OCI-LY7 (cell line): ENCODE measurements at places on chromosomes 2 and 18. TPM values are rescaled to one million over a fixed set of nuclear protein-coding genes. Genes with fewer than 3 reads are reported as not detected.

DNA sequence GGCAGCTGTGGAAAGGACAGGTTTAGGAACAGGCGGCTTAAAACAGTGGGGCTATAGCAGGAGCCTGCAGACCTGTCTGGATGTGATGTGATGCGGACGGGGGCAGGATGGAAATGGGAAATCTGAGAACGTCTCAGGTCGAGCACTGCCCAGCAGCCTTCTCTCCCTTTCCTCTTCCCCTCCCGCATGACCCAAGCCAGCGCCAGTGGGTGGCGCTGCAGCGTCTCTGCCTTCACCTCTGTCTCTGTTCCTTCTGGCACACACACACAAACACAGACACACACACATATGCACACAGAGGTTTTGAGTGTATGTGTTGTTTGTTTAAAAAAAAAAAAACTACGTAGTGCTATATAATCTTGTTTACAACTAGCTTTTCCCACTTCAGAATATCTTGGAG, 82.0 kb upstream of the SLC66A3 start:
- peak; percentile 8 for DNase-seq

ASPRV1 gene
- total RNA-seq = 0.77 and 1.3 TPM in 2 replicates

OTOS gene
- not detected in 2 replicates for total RNA-seq

GRCh38 chr2:15975676-15976075, 35.3 kb downstream of the MYCN start:
- DNase-seq = no peak

GALR1 gene
- not detected in 2 replicates for total RNA-seq

CD226 gene
- total RNA-seq = 0.25 TPM in 1 of 2 replicates, not detected in the other

DNA sequence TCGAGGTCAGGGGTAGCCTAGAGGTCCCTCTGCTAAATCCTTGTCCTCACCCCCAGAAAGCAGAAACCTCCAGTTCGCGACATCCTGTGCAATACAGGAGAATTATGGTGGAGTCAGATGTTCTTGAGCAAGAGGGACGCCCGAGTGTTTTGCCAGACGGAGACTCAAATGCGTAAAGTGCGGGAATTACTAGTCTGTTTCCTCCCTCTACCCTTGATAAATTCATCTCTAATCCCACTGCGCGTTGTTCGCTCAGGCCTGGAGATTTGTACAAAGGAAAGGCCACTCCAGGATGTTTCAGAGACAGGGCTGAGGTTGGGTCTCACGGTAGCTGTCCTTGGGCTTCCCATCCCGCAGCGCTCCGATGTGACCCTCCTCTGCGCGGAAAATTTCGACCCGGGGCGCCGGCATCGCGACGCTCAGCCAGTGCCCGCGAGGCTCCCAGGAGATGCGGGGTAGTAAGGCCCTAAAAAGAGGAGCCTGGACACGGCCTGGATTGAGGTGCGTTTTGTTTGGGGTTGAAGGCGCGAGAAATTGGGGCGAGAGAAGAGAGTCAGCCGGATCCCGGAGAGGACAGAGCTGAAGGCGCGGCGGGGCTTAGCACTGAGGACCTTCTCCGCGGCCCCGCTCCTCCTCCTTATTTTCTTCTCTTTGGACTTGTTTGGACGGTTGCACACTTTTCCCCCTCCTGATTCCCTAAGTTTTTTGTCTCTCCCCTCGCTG, 2.6 kb upstream of the NEUROD1 start:
- DNase-seq = no peak

DNA sequence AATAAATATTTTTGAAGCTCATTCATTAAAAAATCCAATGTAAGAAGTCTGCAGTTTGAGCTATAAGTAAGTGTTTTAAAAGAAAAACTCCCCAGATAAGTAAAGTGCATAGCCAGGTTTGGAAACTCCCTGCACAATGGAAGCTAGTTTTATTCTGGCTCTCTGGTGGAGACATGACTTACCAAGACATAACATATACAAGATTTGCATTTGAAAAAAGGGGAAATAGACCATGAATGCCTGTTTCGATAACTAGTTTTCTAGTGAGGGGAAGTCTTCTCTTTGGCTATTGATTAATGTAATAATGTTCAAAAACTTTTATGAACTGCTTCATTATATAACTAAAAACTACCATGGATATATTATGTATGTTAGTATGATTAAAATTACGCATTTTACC, 435.2 kb downstream of the ARHGAP15 start:
- no peak for DNase-seq

RGPD3 gene
- not detected in 2 replicates for total RNA-seq

FASTKD2 gene
- 19.0 and 20.9 TPM in 2 replicates for total RNA-seq

GRCh38 chr2:23624378-23624777, 239.4 kb downstream of the KLHL29 start:
- peak; percentile 23 for DNase-seq

RSAD2 gene
- not detected in 2 replicates for total RNA-seq

ALLC gene
- not detected in 2 replicates for total RNA-seq

- no peak for DNase-seq
Observed at GRCh38 chr2:159573846-159574606, 42.3 kb downstream of the BAZ2B start.

DNA sequence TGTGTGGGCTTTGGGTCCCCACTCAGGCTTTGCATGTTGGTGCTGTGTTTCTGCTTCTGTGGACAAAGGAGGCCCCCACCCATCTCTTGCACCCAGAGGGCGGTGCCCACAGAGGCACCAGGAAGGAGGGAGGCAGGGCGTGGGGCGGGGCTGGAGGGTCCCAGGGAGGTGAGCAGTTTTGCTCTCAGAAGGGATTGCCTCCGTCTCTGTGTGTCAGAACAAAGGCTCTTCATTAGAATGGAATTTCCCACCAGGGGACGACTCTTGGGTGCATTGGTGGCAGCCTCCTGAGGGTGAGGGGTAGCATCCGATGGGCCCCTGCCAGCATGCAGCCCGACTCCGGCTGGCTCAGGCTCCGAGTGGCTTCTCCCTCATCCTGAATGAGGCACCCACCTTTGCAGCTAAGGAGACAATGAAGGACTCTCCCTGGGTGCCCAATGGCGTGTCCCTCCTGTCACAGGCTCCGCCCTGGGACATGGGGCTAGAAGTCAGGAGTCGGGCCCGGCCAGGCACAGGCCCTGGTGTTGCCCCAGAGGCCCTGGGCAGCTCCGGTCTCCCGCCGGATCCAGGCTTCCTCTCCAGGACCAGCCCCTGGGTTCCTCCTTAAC, 7.0 kb upstream of the ERFE start:
- DNase-seq = no peak

DNA sequence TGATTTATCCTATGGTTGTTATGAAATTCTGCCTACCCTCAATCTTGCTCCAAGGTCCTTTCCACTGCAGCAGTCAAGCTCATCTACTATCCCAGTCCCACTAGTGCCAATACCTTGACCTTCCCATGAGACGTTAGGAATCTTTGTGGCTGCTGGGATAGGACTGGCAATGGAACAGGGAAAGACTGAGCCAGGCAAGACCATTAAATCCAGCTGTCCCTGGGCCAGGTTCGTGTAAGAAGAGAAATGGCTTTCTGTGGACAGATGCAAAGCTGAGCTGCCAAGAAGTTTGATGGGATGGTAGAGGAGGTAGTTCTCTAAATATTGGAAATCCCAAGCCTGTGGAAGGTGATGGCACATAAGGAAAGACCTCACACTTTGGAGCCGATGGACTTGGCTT, 50.1 kb upstream of the TMEM17 start:
- DNase-seq = no peak

RASGRP3 gene
- total RNA-seq = 8.7 and 11.2 TPM in 2 replicates

GPR155 gene
- total RNA-seq = 0.96 and 1.9 TPM in 2 replicates

- no peak for DNase-seq
Observed at GRCh38 chr18:49744376-49745008, 68.8 kb downstream of the ACAA2 start.
